ENCODE measurements at places on chromosomes 3 and 15.

DNA sequence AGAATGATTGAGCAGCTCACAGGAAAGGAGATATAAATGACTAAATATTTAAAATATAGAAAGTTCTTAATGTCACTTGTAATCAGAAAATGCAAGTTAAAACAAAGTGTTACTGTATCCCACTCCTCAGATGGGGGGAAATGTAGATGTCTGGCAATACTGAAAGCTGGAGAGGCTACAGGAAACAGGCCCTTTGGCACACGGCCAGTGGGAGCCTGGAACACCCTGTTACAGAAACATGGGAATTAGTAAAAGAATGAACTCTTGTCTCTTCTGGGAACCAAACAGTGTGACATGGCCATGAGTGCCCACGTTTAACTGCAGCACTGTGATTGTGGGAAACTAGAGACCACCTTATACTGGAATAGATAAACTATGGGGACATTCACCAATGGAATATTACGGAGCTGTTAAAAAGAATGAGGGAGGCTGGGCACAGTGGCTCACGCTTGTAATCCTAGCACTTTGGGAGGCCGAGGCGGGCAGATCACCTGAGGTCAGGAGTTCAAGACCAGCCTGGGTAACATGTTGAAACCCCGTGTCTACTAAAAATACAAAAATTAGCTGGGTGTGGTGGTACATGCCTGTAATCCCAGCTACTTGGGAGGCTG lies 50.2 kb downstream of the CDCP1 start:
- no peak for DNase-seq

- no peak for DNase-seq
Observed at GRCh38 chr15:71812966-71813722, 2.8 kb downstream of the NR2E3 start.

- no peak for DNase-seq
Observed at GRCh38 chr3:151795276-151795675, 18.6 kb upstream of the AADAC start.

DNA sequence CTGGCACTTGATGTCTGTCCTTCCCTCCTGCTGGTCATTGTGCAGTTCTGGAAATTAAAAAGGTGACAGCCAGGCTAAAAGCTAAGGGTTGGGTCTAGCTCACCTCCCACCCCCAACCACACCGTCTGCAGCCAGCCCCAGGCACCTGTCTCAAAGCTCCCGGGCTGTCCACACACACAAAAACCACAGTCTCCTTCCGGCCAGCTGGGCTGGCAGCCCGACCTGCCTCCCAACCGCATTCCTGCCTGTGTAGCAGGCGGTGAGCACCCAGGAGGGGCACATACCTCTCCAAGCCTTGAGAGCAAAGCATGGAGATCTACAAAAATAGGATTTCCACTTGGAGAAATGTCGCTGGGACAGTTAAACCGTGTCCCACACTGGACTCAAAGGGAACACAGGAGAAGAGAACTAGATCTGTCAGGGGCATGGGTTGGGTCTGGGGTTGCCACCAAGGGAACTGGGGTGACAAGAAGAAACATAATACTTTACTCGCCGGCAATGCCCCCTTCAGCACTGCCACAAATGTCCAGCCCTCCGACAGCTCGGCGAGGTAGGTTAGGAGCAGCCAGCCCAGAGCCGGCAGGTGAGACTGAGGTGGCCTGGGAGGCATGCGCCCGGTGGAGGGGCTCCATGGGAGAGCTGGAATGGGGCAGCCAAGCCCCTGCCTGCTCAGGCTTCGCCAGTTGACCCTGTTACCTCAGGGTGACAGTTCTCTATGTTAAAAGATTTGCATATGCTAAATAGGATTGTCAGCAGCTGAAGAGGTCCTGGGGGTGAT lies 52.2 kb downstream of the EXOG start:
- no peak for DNase-seq

DNA sequence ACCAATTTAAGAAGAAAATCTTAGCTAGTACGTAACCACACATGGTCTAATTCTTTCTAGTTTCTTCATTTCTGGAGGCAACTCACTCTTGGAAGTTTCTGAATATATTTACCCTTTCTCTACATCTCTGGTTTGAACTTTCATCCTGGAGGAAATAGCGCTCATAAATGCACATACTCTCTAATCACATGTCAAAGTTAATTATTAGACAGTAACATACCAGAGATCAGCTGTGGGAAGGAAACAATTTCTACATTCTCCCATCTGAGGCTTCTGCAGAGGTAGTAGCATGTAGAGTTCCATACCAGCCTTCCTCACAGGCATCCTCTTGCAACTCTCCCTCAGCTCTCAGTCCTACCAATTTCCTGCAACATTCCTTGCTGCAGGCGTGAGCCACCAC lies 132.5 kb downstream of the RBPMS2 start:
- no peak for DNase-seq

GRCh38 chr3:67437090-67437489 lies 217.3 kb downstream of the SUCLG2 start:
- peak; percentile 16 for DNase-seq

GRCh38 chr3:69357196-69357595 lies 28.7 kb downstream of the FRMD4B start:
- DNase-seq = no peak

- no peak for DNase-seq
Observed at GRCh38 chr3:86794361-86795065, 196.4 kb downstream of the VGLL3 start.

DNA sequence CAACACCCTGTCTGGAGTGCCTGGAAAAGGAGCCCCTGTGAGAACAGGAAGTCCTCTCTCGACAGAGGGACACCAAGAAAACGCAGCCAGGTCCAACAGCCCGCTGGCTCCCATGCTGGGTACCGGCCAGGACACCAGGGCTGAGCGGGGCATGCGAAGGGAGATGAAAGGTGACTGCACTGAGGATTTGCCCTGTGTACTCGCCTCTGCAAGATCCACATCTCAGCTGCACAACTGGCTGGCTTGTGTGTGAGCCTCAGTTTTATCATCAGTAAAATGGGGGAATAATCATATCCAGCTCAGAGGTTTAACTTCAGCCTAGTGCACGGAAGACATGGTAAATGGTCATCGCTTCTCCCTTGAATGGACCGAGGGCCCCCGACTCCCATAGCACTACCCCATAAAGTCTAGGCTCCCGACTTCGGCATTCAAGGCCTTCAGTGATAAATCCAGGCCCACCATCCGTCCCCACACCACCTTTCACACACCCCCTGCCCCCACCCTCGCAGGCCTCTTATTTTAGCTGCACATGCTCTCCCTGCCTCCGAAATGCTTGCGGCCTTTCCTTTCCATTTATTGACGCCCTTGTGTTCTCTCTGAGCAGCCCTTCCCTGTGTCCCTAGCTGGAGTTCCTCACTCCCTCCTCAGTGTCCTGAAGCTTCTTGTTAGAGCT lies 15.8 kb downstream of the ISG20 start:
- DNase-seq = no peak

- DNase-seq = no peak
Observed at GRCh38 chr3:29312395-29312794, 31.5 kb downstream of the RBMS3 start.

DNA sequence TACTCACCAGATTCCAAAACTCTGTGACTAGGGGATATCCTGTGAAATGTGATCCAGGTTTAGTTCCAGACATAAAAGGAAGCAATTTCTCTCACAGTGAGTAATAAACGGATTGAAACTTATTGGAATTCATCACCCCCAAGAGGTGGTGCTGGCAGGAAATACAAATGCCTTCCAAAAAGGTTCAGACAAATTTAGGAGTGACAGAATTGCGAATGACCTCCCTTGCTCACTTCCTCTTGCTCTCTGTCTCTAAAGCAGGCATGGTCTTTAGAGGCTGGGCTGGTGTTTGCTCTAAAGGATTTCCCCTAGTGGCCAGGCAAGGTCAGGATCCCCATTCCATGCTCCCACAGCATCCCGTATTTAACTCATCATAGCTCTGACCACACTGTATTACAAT lies 449.4 kb upstream of the PPP2R3A start:
- no peak for DNase-seq

GRCh38 chr3:14496351-14496750 lies 43.8 kb downstream of the GRIP2 start:
- DNase-seq = no peak

- no peak for DNase-seq
Observed at GRCh38 chr3:123159926-123160635, 41.7 kb upstream of the SEC22A start.

GRCh38 chr3:194379231-194379630 lies 9.7 kb upstream of the LRRC15 start:
- DNase-seq = no peak

GRCh38 chr3:13841141-13841540 lies 38.7 kb downstream of the WNT7A start:
- no peak for DNase-seq

GRCh38 chr3:115581362-115582135 lies 41.8 kb upstream of the GAP43 start:
- no peak for DNase-seq

DNA sequence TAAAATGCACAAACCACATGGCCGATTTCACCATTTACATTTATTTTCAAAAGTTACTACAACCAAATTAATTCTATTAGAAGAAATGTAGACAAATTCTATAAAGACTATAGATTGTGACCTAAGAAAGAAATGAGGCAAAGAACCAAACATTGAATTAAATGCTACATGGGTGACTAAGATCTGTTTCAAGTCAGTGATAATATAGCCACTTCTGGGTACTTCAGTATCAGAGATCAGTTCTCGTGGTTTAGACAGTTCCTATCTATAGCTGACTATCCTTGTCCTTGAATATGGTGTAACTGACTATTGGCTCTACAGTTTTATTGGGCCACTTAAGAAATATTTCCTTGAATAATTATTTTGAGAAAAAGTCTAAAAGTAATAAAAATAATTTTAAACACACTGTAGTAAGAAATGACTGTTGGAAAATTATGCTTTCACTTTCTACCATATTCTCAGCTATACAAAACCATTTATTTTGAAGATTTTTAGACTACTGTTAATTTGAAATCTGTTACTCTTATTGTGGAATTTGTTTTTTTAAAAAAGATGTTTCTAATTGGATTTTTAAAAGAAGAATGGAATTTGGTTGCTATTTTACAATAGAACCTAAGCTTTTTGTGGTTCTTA lies 14.1 kb downstream of the KCNMB3 start:
- DNase-seq = peak; percentile 85

DNA sequence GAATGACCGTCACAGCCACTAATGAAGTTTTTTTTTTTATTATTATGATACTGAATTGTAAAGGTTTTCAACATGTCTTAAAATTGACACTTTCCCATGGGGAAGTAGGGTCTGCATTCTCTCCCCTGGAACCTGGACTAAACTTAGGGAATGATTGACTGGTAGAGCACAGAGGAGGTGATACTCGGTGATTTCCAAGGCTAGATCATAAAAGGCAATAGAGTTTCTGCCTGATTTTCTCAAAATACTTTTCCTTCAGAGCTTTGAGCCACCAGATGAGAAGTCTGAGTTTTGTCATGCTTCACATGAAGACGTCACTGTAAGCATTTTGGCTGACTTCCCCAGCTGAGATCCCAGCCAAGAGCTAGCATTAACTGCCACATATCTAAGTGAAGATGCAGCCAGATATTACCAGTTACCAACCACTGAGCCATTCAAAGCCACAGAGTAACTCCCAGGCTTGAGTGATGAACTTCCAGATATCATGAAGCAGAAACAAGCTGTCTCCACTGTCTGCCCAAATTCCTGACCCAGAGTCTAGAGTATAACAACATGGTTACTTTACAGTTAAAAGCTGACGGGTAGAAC lies 105.8 kb downstream of the LSAMP start:
- no peak for DNase-seq

- no peak for DNase-seq
Observed at GRCh38 chr3:14839236-14839635, 20.5 kb downstream of the FGD5 start.

DNA sequence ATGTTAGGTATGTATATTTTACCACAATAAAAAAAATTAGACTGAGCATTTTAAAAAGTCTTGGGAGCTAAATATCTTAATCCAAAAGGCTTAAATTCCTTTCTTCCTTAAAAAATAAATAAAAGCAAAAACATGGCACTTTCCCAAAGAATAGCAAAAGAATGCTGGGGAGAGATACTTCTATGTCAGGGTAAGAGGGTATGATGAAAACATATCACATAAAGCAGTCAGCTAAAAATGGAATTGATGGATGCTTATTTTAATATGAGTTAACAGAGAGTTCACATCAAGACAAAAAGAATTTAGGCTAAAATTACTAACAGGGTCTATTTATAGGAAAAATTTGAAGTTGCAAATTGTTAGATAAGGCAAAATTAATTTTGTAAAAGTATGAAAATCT lies 141.0 kb downstream of the MYLK start:
- DNase-seq = no peak

DNA sequence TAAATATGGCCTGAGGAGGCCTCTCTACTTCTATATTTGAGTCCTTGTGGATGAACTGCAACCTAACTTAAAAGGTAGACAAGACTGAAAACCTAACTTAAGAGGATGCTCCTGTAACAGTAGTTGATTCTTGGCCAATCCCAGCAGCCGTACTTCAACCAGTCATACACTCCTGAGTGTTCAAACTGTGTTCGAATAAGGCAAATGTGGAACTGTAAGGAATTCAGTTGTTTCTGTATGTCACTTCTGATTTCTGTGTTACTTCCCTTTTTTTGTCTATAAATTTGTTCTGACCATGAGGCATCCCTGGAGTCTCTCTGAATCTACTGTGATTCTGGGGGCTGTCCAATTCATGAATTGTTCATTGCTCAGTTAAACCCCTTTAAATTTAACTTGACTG lies 20.5 kb downstream of the GALK2 start:
- DNase-seq = peak; percentile 50

GRCh38 chr3:186105543-186105942 lies 3.3 kb downstream of the ETV5 start:
- DNase-seq = no peak

DNA sequence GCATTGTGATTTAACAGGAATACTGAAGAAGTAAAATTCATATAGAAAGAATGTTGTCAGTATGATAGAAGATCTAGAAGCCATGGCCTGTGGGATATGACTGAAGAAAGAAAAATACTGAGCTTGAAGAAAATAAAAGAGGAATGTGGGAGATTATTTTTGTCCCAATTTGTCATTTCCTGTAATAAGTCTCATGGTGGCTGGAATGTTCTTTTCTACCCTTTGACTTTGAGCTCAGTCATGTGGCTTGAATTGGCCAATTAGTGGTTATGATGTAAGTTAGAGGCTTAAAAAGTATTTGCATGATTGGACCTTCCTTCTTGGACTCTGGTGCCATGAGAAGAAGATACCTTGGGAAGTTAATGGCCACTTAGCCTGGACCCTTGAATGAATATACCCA lies 14.1 kb downstream of the APH1B start:
- DNase-seq = no peak

Measured in hematopoietic multipotent progenitor cell treated with erythropoietin and hydrocortisone succinate and interleukin-3 and kit ligand, for 6 days (in vitro differentiated cells).